ENCODE measurements at places on chromosomes 11 and 22. TPM values are rescaled to one million over a fixed set of nuclear protein-coding genes. Genes with fewer than 3 reads are reported as not detected.

DNA sequence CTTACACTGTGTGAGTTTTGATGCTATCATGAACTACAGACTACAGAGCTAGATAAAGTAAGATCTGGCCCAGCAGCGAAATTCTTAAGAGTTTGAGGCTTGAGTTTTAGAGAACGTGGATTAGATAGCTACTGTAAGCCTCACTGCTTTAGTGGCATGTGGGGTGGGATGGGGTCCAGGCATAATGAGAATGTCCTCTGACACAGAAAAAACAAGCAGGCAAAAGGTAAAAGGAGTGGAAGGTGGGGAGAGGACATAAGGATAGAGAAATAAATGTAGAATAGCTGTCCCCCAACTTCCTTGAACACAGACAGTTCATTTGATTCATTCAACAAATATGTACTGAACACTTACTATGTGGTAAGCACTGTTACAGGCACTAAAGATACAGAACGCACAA is 324.5 kb upstream of the PITPNB start:
- H3K27ac ChIP-seq = no peak overlapping the region
- H3K36me3 ChIP-seq = no peaks in the 10 kb centered on the region
- H3K27me3 ChIP-seq = peaks cover 13% of the 10 kb centered on the region

The OR51I1 gene
- not detected for polyA plus RNA-seq

- H3K27me3 ChIP-seq = peaks cover 9% of the 10 kb centered on the region
- H3K27ac ChIP-seq = peak overlapping the region; percentile 26
- DNase-seq = no peak
Measured at GRCh38 chr22:39967103-39967829, 7.1 kb downstream of the TMA7B start.

The KRTAP5-10 gene
- polyA plus RNA-seq = not detected

- DNase-seq = no peak
- H3K4me1 ChIP-seq = no peaks in the 10 kb centered on the region
- no peak overlapping the region for H3K27ac ChIP-seq
- peaks cover 1% of the 10 kb centered on the region for H3K27me3 ChIP-seq
- no peaks in the 10 kb centered on the region for H3K36me3 ChIP-seq
Measured at GRCh38 chr11:5847711-5848110, 6.0 kb upstream of the OR52E6 start.

DNA sequence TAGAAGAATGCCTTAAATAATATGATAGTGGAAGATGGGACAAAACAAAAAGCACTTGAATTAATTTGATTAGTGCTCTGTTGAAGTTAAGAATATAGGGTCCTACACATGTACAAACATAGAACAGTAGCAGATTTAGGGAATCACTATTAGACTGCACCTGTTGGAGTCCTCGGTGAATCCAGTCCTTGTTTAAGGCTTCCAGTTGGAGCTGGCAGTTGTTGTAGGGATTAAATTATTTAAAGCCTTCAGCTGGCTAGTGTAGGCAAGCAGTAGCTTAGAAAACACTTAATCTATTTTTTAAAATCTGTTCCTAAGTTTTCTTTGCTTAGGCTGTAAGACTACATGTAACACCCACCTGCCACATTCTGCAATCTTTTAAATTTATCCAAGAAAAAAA is 24.5 kb upstream of the CSTF3 start:
- H3K27ac ChIP-seq = no peak overlapping the region
- DNase-seq = no peak
- H3K4me1 ChIP-seq = no peaks in the 10 kb centered on the region
- H3K36me3 ChIP-seq = no peaks in the 10 kb centered on the region
- H3K27me3 ChIP-seq = no peaks in the 10 kb centered on the region

DNA sequence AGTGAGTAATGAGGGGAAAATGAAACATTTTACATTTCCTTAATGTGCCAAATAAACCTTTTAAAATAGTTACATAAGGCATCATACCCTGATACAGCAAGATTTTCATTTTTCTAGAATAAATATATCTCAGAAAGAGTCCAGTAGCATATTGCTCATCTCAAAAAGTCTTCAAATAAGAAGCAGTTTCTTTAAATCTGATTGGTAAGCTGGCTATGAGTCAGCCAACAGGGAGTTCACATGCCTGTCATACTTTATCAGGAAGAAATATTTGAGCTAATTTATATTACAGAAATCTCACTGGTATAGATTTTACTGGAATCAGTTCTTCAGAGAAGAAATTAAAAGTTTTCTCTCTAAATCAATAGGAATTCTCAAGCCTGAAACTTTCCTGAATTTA is 258.1 kb downstream of the C11orf87 start:
- no peaks in the 10 kb centered on the region for H3K36me3 ChIP-seq
- H3K27ac ChIP-seq = no peak overlapping the region
- H3K4me3 ChIP-seq = no peak overlapping the region
- no peaks in the 10 kb centered on the region for H3K4me1 ChIP-seq
- no peaks in the 10 kb centered on the region for H3K27me3 ChIP-seq
- no peak for DNase-seq

DNA sequence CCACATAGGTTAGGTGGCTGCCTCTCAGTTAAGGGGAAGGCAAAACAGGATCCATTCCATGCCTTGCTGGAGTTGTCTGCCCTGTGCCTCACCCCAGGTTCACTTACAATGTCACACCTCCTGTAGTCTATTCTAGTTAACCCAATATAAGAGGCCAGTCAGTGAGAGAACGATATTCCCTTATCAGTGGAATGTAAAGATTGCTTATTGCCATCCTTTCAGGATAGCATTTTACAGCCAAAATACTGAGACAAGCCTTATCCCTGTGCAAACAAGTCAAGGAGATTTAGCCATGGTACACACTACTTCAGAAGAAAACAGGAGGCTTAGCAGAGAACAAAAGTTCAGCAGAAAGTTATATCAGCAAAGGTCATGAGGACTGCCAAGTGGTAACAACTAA is 5.5 kb downstream of the CYP2R1 start:
- H3K36me3 ChIP-seq = peaks cover 18% of the 10 kb centered on the region
- H3K27ac ChIP-seq = no peak overlapping the region
- H3K4me1 ChIP-seq = peaks cover 24% of the 10 kb centered on the region
- no peak overlapping the region for H3K4me3 ChIP-seq

The FOLH1 gene
- polyA plus RNA-seq = not detected

DNA sequence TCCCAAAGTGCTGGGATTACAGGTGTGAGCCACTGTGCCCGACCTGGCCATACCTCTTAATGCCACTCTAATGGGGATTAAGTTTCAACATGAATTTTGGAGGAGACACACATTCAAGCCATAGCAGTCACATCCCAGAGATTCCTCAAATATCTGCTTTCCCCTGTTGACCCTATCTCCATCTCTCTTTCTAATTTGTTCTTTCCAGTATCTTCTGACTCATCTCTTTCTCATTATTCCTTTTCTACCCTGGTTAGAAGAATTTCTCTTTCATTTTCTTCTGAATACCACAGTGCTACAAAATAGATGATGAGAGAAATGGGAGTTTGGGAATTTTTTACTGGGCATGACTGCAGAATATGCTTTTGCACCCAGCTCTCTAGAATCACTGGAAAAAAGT is 5.1 kb downstream of the OR10V1 start:
- no peak overlapping the region for H3K27ac ChIP-seq
- no peaks in the 10 kb centered on the region for H3K27me3 ChIP-seq
- H3K4me3 ChIP-seq = no peak overlapping the region
- no peaks in the 10 kb centered on the region for H3K4me1 ChIP-seq
- H3K36me3 ChIP-seq = no peaks in the 10 kb centered on the region
- DNase-seq = no peak

The MICAL3 gene
- polyA plus RNA-seq = not detected

GRCh38 chr11:93663021-93663420 is 1.5 kb downstream of the CEP295 start:
- peak overlapping the region; percentile 93 for H3K27ac ChIP-seq
- peaks cover 21% of the 10 kb centered on the region for H3K4me1 ChIP-seq
- DNase-seq = no peak

- no peak for DNase-seq
- H3K27me3 ChIP-seq = no peaks in the 10 kb centered on the region
- no peaks in the 10 kb centered on the region for H3K4me1 ChIP-seq
- H3K36me3 ChIP-seq = no peaks in the 10 kb centered on the region
Measured at GRCh38 chr22:44523981-44524759, 26.1 kb upstream of the RTL6 start.

The MB gene
- polyA plus RNA-seq = 0.33 TPM

GRCh38 chr11:104572279-104572678 is 326.0 kb downstream of the CASP12 start:
- H3K27me3 ChIP-seq = peaks cover 3% of the 10 kb centered on the region
- H3K4me1 ChIP-seq = no peaks in the 10 kb centered on the region
- no peak overlapping the region for H3K27ac ChIP-seq

GRCh38 chr11:114247070-114247789 is 49.0 kb upstream of the NNMT start:
- DNase-seq = peak; percentile 31
- H3K27ac ChIP-seq = peak overlapping the region; percentile 77
- H3K4me1 ChIP-seq = peaks cover 29% of the 10 kb centered on the region
- peaks cover 20% of the 10 kb centered on the region for H3K27me3 ChIP-seq
- H3K4me3 ChIP-seq = peak overlapping the region; percentile 70

GRCh38 chr22:39129081-39129480 is 23.4 kb downstream of the CBX7 start:
- no peak overlapping the region for H3K27ac ChIP-seq
- peaks cover 6% of the 10 kb centered on the region for H3K4me1 ChIP-seq
- H3K4me3 ChIP-seq = no peak overlapping the region
- peaks cover 2% of the 10 kb centered on the region for H3K27me3 ChIP-seq

- no peaks in the 10 kb centered on the region for H3K36me3 ChIP-seq
- H3K4me3 ChIP-seq = no peak overlapping the region
- no peaks in the 10 kb centered on the region for H3K4me1 ChIP-seq
- no peak for DNase-seq
- H3K27ac ChIP-seq = no peak overlapping the region
- H3K27me3 ChIP-seq = peaks cover 4% of the 10 kb centered on the region
Measured at GRCh38 chr11:79092791-79093353, 348.0 kb downstream of the TENM4 start.

DNA sequence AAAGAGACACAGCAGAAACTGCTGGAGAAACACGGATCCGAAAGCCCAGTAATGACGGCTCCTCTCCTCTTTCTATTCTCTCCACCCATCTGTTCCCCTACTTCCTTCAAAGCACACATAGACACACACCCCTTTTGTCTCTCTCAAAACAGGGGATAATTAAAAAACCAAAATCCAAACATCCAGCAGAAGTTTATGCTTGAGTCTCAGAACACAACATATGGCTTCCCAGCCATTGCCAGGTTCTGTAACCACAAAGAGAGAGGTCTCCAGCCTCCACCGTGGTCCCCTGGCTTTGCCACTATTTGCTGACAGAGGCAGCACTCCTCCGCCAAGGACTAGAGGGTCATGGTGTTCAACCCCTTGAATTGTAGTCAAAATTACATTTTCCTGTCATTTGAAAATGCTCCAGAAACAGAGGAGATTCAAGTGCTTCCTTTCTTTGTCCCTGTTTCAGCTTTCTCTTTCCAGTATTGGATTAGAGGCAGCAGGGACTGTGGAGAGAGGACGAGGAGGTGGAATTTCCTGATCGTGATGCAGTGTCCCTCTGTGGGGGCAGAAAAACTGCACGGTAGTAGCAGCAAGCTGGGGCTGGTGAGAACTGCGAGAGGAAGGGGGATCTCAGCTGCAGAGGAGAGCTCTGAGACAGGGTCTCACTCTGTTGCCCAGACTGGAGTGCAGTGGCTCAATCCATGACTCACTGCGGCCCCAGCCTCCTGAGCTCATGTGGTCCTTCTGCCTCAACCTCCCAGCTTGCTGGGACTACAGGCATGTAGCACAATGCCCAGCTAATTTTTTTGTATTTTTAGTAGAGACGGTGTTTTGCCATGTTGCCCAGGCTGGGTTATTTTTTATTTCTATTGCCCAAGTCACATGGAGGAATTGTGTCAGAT is 60.3 kb downstream of the UBASH3B start:
- DNase-seq = no peak
- H3K27ac ChIP-seq = peak overlapping the region; percentile 90
- peak overlapping the region; percentile 76 for H3K4me3 ChIP-seq
- H3K27me3 ChIP-seq = peaks cover 4% of the 10 kb centered on the region

DNA sequence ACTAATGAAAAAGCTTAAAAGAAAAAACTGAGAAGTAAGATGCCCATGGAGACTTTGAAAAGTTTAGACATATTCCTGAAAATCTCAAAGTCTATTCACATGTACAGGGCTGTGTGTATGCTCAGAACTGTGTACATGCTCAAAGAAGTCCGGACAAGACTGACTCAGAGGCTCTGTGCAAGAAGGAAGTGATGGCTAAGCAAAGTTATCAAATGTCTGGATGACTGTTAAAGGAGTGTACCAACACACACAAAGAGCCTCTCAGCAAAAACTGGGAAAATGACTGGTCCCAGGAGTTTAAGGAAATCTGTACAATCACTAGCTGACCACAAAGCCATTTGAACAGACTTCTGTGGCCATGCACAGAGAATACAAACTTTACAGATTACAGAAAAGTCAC is 33.1 kb upstream of the ARHGAP32 start:
- H3K36me3 ChIP-seq = peaks cover 9% of the 10 kb centered on the region
- no peak overlapping the region for H3K4me3 ChIP-seq
- no peak overlapping the region for H3K27ac ChIP-seq
- no peaks in the 10 kb centered on the region for H3K4me1 ChIP-seq
- no peak for DNase-seq
- H3K27me3 ChIP-seq = no peaks in the 10 kb centered on the region

Measured in immature natural killer cell (primary cell).